Body of pancreas (tissue), 4 donors: ENCODE measurements at places on chromosomes 13 and 19.

- no peak for DNase-seq
- H3K27ac ChIP-seq, result no peak overlapping the region
- H3K4me3 ChIP-seq, result no peak overlapping the region
- no peaks in the 10 kb centered on the region for H3K36me3 ChIP-seq
These were observed 12.5 kb downstream of the FZR1 start for GRCh38 chr19:3518659-3519058.

GRCh38 chr13:98200211-98200878 is 23.3 kb upstream of the RNF113B start:
- H3K4me3 ChIP-seq, result no peak overlapping the region
- H3K27ac ChIP-seq, result peak overlapping the region; percentile 24
- no peak for DNase-seq
- no peaks in the 10 kb centered on the region for H3K27me3 ChIP-seq
- H3K36me3 ChIP-seq, result no peaks in the 10 kb centered on the region

DNA sequence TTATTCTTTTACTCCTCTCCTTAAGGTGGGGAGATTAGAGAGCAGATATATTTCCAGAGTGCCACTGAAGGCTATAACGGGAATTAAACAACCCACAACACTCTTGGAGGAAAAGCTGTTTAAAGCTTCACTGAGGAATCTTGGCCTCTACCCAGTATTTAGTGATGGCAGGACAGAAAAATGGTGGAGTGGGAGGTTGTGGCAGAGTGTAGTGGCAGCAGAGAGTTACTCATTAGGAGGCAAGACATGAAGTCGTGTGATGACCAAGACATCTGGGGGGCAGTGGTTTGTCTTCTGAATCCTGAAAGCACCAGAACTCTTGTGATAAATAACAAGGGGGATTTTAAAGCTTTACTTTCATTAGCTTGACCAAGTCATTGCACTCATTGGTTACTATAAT is 563.5 kb upstream of the SLITRK5 start:
- no peak for DNase-seq
- H3K4me3 ChIP-seq, result no peak overlapping the region
- no peaks in the 10 kb centered on the region for H3K27me3 ChIP-seq
- no peaks in the 10 kb centered on the region for H3K4me1 ChIP-seq
- H3K27ac ChIP-seq, result no peak overlapping the region
- no peaks in the 10 kb centered on the region for H3K36me3 ChIP-seq

- no peak overlapping the region for H3K27ac ChIP-seq
- H3K4me3 ChIP-seq, result no peak overlapping the region
- no peaks in the 10 kb centered on the region for H3K4me1 ChIP-seq
- no peaks in the 10 kb centered on the region for H3K27me3 ChIP-seq
- H3K36me3 ChIP-seq, result no peaks in the 10 kb centered on the region
- DNase-seq, result no peak
These were observed 51.6 kb upstream of the F7 start for GRCh38 chr13:113053801-113054604.
